ENCODE measurements at places on chromosomes 1 and 21.

DNA sequence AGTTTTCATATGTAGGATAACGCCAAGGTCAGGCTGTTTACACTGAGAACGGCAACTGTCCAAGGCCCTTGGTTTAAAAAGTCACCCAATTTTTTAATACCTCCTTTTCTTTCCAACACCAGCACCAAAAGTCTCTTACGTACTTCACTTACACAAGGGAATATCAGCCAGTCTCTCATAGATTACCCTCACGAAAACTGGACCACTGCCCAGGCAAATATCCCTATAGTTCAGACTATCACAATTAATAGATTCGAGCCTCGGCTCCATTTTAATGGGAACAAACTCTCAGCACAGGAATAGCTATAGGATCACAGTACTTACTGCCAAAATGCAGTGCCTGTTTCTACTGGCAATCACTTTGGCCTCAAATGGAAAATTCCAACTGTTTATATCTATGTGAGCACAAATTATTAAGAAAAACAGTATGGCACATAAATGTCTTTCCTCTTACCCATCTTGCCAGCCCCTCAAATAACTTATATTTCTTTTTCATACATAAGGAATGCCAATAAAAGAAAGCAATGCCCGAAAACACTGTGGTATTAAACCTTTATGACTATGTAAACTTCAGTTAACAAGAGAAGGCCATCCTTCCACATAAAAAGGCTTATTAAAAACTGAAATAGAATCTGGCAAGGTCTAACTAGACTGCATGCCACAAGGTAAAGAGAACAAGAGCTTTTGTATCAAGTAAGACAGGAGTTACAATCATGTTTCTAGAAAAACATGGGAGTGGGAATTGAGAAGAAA is 97.8 kb downstream of the SLC45A1 start:
- DNase-seq: no peak

DNA sequence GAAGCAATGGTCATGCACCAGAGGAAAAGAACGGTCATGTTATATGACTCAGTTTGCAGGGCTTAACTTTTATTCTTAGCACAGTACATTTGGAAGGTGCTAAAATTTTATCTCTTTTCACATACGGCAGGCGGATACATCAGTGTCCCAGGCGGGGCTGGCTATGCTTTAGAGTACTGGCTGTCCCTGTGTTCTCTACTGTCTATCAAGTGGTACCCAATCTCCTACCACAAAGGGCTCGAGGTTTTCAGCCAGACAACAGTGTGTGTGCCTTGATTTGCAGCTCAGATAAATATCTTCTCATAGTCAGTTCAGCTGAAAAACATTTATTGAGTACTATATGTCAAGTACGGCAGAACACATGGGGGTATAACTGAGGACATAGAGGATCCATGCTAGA is 65.3 kb downstream of the URB2 start:
- DNase-seq: no peak

DNA sequence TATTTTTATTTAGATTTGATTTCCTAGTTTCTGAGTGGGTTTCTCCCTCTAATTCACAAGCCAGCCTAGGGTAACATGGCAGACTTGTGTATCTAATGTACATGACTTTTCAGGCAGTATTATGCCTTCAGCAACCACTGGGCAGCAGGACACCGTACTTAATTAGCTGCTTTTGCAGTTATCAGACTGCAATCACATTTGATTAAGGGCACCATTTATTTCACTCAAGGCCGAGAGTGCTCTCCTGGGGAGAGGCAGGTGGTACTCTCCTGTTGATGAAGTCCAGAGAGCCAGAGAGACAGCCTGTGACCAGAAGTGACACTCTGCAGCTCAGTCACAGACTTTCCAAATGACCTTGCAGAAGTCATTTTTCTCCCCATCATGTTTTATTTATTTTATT is 18.7 kb downstream of the CYYR1 start:
- DNase-seq: no peak

DNA sequence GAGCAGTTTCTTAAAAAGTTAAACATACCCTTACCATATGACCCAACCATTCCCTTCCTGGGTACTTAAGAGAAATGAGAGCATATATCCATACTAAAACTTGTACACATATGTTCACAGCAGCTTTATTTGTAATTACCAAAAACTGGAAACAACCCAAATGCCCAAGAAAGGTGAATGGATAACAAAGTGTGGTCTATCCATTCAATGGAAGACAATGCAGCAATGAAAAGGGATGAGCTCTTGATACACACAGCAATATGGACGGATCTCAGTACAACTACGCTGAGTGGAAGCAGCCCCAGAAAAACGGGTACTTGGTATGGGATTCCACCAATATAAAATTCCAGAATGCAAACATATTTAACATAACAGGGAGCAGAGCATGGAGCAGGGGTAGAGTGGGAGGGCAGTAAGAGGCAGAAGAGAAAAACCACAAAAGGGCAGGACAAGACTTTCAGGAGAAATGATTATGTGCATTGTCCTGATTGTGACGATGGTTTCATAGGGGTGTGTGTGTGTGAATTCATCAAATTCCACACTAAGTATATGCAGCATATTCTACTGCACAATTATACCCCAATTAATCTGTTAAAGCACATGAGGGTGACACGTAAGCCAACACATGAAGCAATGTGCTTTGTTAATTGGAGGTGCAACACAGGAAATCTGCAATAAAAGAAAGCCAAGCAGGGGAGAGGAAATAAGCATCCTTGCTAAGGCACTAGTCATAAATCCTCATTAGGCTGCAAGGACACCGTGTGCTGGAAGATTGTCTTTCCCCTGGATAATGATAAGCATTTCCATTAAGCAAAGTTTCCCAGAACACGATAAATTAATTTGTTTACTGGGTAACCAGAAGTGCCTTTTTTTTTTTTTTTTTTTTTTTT is 113.1 kb upstream of the KRTAP19-8 start:
- no peak for DNase-seq

GRCh38 chr21:38957575-38958322 is 152.0 kb downstream of the ETS2 start:
- DNase-seq: no peak

DNA sequence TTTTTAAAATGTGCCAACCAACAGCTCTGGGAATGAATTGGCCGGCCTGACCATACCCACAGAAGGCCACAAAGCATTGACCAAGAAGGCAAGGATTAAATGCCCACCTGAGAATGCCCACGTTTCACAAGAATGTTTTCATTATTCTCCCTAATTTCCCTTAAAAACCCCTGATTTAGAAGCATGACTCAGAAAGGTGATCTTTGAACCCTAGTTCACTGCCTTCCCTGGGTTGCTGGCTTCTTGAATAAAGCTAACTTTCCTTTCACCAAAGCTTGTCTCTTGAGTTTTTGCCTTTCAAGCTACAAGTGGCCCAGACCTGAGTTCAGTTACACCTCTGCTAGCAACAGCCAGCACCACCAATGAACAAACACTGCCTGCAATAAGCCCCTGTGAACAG is 14.4 kb upstream of the MRPL55 start:
- DNase-seq: no peak

DNA sequence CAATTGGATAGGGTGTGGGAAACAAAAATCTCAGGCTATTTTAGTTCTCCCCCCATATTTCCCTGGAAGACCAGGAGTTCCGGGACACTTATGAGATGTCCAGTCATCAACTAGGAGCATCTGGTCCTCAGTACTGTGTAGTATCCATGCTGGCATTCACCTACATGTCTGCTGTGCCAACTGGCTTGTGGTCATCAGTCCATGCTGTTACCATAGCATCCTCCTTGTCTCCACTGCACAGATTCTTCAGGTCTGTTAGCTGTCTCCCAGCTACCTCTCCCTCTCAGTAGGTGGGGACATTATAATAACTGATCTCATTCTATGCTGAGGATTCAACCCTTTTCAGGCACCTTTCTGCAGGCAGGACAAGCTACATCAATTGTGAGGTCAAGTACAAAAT is 302.9 kb downstream of the BARHL2 start:
- DNase-seq: no peak

GRCh38 chr21:24716281-24716918 is 890.9 kb downstream of the MRPL39 start:
- DNase-seq: no peak

GRCh38 chr1:248844526-248844925 is 6.5 kb downstream of the ZNF672 start:
- DNase-seq: no peak

DNA sequence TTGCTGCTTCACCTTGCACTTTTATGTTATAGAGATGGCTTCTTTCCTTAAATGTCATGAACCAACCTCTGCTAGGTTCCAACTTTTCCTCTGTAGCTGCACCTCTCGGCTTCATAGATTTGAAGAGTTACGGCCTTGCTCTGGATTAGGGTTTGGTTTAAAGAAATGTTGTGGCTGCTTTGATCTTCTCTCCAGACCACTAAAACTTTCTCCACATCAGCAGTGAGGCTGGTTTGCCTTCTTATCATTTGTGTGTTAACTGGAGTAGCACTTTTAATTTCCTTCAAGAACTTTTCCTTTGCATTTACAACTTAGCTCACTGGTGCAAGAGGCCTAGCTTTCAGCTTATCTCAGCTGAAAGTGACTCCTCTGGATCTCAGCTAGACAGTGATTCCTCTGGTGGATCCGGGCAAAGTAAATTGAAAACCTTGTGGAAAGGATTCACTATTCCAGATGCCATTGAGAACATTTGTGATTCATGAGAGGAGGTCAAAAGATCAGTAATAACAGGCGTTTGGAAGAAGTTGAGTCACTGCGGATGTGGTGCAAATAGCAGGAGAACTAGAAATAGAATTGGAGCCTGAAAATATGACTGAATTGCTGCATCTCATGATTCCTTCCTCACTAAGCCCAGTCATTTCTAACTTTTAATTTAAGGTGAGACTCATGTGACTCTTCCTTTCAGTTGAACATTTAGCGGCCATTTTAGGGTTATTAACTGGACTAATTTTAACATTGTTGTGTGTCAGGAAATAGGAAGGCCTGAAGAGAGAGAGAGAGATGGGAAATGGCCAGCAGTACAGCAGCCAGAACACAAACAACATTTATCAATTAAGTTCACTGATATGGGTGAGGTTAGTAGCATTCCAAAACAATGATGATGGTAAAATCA is 16.2 kb upstream of the RGS1 start:
- peak; percentile 99 for DNase-seq

DNA sequence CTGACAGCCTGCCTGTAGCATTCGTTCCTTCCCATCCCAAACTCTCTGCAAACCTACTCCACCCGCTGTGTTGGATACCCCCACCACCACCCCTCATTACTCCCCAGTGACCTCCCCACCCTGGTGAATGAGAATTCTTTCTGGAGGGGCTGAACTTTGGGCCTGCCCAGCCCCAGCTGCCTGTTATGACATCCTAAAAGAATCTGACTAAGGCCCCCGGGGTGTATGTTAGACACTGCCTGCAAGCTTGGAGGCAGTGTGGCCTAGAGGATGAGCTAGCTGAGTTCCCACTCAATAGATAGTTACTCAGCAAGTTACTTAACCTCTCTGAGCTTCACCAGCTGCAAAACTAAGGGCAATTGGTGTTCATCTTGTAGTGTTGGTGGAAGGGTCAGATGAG is 110.2 kb upstream of the FGGY start:
- DNase-seq: peak; percentile 58

DNA sequence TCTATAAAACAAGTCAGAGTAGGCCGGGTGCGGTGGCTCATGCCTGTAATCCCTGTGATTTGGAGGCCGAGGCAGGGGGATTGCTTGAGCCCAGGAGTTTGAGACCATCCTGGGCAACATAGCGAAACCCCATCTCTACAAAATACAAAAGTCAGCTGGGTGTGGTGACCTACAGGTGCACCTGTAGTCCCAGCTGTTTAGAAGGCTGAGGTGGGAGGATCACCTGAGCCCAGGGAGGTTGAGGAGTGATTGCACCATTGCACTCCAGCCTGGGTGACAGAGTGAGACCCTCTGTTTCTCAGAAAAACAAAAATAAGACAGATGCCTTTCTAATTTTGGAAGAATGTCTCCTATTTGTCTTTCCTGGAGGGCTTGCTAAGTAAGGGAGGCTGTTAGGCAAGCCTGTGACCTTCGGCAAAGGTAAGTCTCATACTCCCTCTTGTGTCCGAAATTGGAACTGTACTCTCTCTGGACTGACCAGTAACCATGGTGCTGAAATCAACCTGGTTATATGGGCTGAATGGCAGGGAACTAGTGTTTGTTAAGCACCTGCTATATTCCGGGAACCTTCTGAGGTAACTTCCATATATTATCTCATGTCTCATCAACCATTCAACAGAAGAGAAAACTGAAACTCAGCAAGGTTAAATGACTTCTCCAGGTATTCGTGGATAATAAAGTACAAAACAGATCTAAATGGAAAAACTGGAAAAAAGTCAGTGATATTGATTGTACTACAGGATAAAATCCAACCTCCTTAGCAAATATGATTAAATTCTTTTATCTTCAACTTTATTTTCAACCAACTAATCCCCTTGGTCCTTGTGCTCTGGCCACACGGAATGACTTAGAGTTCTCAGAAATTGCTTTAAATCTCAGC is 11.8 kb upstream of the RAB3B start:
- DNase-seq: peak; percentile 82

- no peak for DNase-seq
Observed at GRCh38 chr1:110520827-110521226, 1.9 kb upstream of the KCNA10 start.

DNA sequence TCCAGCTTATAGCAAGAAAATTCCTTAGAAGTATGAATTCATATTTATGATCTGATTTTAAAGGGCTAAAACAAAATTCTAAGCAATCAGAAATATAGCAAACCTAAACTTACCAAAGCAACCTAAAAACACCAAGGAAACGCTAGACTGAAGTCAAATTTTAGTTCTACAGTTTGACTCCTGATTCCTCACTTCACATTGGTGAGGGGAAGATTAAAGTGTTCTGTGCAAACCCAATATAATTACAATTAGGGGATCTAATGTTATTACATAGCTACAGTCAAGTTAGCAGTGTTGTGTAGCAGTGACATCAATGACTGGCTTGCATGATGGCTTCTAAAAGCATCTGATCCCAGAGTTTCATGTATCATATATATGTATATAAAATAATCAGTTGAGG is 11.6 kb downstream of the HNRNPU start:
- no peak for DNase-seq

- peak; percentile 85 for DNase-seq
Observed at GRCh38 chr1:203556047-203556851, 62.3 kb downstream of the OPTC start.

GRCh38 chr1:204858363-204858821 is 12.3 kb upstream of the NFASC start:
- no peak for DNase-seq

DNA sequence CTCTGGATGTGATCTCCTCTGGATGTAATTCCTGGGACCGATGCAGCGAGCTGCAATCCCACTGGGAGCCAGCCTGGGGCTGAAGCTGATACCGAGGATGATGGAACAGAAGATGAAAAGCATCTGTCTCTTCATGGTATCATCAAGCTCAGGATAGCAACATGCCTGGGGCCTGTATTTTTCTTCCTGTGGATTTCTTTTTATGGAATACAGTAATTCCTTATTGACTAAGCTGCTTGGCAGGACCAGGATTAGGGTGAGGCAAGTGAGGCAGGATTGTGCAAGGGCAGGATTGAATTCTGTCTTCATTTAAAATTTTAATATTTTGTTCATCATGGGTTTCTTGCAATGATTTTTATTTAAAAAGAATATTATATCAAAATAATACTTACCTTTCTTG is 86.6 kb downstream of the SLC25A24 start:
- peak; percentile 41 for DNase-seq

- peak; percentile 83 for DNase-seq
Observed at GRCh38 chr1:70509996-70510876, 99.2 kb downstream of the CTH start.

- DNase-seq: no peak
Observed at GRCh38 chr1:8533907-8534306, 216.0 kb downstream of the SLC45A1 start.

- DNase-seq: no peak
Observed at GRCh38 chr1:101382135-101382534, 145.3 kb downstream of the S1PR1 start.
